H1 (cell line): ENCODE measurements at places on chromosomes 11 and 22.

DNA sequence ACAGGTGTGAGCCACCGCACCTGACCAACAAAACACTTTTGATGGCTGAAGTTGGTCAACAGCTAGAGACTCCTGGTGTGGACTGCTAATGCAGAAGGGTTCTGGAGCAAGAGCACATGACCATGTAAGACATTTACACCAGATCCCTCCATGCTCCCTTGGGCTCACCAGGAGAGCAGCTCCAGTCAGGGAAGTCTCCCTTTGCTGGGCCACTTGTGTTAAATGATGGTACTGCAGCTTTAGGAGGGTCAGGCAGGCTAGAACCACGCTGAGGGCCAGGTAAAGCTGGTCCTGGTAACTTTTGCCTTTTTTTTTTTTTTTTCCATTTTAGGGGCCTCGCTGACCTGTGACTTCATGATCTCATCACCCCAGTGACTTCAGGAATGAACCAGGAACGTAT, 146.4 kb downstream of the FBXO7 start:
- H3K27me3 ChIP-seq = 0 out of 2 replicates have a peak, but pooled peaks cover 6% of the 10 kb centered on the region
- peaks cover 4% of the 10 kb centered on the region for H3K4me1 ChIP-seq
- H3K27ac ChIP-seq = no peak overlapping the region
- H3K4me3 ChIP-seq = no peak overlapping the region
- no peak for DNase-seq

- H3K4me1 ChIP-seq = no peaks in the 10 kb centered on the region
- DNase-seq = no peak
- no peaks in the 10 kb centered on the region for H3K36me3 ChIP-seq
- no peaks in the 10 kb centered on the region for H3K27me3 ChIP-seq
- H3K27ac ChIP-seq = no peak overlapping the region
Observed at GRCh38 chr11:69267395-69267805, 26.6 kb upstream of the MYEOV start.

DNA sequence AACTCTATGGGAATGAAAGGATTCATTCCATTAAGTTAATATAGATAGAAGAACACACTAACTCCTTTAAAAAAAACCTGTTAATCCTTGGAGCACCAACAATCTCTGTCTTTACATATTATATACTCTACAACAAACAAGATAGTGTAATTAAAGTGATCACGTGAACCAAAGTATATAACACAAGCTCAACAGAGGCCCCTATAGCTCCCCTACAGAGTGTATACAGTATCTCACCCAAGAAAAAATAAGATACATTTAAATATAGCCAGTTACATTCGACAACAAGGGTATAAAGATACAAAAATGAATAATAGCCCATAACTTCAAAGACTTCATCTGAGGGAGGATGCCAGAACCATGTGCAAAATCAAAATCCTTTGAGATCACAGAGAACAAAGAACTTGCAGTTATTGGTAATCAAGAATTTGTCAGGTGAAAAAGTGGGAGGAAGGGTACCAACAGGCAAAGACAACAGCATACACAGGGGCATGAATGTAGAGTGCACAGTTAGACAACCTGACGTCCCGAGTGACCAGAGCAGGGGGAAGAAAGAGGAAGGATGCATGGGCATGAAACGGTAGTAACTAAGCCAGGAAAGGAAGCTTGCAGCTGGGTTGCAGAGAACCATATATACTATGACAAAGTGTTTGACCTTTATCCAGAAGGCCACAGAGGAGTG, 4.7 kb downstream of the FCHSD2 start:
- no peak overlapping the region for H3K4me3 ChIP-seq
- H3K27me3 ChIP-seq = peaks cover 12% of the 10 kb centered on the region; the same call in 1 of the 2 replicates
- no peaks in the 10 kb centered on the region for H3K36me3 ChIP-seq
- H3K27ac ChIP-seq = no peak overlapping the region
- DNase-seq = no peak

GRCh38 chr22:49464037-49464436, 363.6 kb downstream of the BRD1 start:
- no peaks in the 10 kb centered on the region for H3K4me1 ChIP-seq
- H3K4me3 ChIP-seq = no peak overlapping the region
- H3K27me3 ChIP-seq = no peaks in the 10 kb centered on the region

GRCh38 chr11:65709661-65710060, 2.4 kb upstream of the KAT5 start:
- peaks cover 5% of the 10 kb centered on the region for H3K36me3 ChIP-seq
- no peak for DNase-seq
- H3K27ac ChIP-seq = no peak overlapping the region
- 0 out of 2 replicates have a peak, but pooled peaks cover 2% of the 10 kb centered on the region for H3K4me1 ChIP-seq
- no peaks in the 10 kb centered on the region for H3K27me3 ChIP-seq

DNA sequence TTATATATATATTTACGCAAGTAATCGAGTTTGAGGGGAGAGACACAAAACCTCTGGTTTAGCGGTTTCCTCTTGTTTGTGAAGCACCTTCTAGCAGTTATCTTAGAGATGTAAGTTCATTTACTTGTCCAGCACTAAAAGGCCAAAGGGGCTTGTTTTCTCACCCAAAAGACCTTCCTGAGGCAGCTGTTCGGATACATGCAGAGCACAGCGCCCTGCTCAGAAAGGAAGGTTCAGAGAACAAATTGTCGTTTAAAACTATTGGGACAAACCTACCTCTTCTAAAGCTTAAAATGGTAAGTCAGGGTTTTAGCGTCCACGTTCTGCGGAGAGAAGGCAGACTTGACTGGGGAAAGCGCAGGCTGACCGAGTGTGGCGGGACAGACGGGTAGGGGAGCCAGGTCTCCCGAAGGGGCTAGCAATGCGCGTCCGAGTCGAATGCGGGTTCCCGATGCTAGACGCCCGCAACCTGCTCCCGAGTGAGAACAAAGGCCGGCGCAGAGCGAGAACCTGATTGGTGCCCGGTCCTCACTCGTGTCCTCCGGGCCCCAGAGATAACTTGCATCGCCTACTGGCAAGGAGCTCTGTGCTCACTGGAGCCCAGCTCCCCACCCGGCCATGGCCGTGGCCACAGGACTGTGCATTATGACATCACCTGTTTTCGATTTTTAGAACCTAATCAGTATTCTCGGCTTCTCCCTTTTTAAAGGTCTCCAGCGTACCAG, 1.0 kb upstream of the SESN3 start:
- H3K27ac ChIP-seq = peak overlapping the region; percentile 38; the same call in 1 of the 2 replicates
- no peaks in the 10 kb centered on the region; the same call in 1 of the 2 replicates for H3K27me3 ChIP-seq
- H3K36me3 ChIP-seq = no peaks in the 10 kb centered on the region
- no peak for DNase-seq
- H3K4me1 ChIP-seq = peaks cover 13% of the 10 kb centered on the region; the same call in 1 of the 2 replicates

GRCh38 chr11:78037056-78037455, 14.0 kb upstream of the KCTD14 start:
- peaks cover 2% of the 10 kb centered on the region; the same call in 1 of the 2 replicates for H3K4me1 ChIP-seq
- H3K27ac ChIP-seq = no peak overlapping the region
- DNase-seq = no peak
- no peaks in the 10 kb centered on the region for H3K36me3 ChIP-seq
- no peaks in the 10 kb centered on the region for H3K27me3 ChIP-seq

DNA sequence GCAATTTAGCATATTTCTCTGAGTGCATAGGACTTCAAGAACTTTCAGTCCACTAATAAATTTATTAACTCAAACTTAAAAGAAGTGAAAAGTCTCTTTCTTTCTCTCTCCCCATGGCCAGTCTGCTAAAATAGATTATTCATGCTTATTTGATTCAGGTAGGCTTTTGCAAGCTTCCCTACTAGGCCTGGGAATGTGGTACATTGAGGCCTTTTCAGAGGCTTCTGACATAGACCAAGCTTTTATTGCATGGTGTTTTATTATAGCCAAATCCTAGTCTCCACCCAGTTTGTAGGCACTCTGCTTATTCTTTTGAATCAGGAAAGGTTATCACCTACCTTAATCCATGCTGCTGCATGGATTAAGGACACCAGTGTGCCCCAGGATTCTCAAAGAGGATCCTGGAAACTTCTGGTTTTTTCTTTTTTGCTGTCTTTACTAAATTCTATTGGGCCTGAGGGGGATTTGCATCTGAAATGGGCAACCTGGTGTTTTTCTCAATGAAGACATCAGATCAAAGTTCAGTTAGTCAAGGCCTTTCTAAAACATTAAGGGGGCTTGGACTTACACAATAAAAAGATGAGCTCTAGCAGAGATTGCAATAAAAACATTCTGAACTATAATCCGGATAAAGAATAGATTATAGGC, 92.2 kb downstream of the ELP4 start:
- peaks cover 8% of the 10 kb centered on the region; the same call in 1 of the 2 replicates for H3K36me3 ChIP-seq
- no peak overlapping the region for H3K4me3 ChIP-seq
- no peak overlapping the region for H3K27ac ChIP-seq
